Testis (tissue), 5 donors: ENCODE measurements at places on chromosomes 6 and 20. TPM values are rescaled to one million over a fixed set of nuclear protein-coding genes. Genes with fewer than 3 reads are reported as not detected.

GRCh38 chr20:57066126-57066900 is 200.1 kb downstream of the BMP7 start:
- no peak for DNase-seq

BMP7 gene
- total RNA-seq, result 3.3 TPM

SIGLEC1 gene
- 9.4 TPM for total RNA-seq

DNA sequence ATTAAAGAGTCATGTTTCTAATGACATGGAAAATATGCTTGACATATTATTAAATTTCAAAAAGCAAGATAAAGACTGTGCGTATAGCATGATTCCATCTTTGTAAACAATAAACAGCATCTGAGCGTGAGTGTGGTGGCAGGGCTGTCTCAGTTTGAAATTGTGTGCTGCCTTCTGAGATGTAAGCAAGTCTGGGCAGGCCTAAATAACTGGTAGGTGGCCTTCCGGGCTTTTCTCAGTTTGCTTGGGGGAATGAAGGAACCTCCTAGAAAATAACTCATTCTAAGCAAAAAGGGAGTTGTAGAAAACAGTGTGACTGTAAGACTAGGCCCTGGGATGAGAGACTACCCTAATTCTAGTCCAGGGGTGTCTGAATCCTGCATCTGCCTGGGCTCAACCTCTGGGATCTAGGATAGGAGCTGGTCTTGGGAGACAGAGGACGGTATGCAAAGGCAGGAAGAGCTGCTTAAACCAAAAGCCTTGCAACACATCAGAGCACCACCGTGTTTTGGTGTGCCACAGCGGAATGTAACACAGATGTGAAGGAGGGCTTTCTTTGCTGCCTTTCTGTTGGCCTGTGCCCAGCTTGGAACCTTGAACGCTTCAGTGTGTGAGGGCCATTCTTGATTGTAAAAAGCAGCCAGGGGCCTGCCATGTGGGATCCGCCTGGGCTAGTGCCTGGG is 63.5 kb upstream of the L3MBTL3 start:
- DNase-seq, result no peak

DNA sequence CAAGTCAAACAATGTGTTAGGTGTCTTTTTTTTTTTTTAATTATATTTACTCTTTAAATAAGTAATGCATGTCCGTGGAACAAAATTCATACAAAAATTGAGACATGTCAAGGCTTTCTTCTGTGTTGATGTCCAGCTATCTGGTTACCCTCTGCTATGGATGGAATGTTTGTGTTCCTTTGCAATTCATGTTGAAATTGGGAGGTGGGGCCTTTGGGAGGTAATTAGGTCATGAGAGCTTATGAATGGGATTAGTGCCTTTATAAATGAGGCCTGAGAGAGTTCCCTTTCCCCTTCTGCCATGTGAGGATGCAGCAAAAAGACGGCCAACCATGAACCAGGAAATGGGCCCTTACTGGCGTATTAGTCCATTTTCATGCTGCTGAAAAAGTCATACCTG is 83.1 kb upstream of the KCNG1 start:
- no peak for DNase-seq

GRCh38 chr6:144548536-144548935 is 263.4 kb downstream of the UTRN start:
- DNase-seq, result no peak
